ENCODE measurements at places on chromosomes 16 and 17.

DNA sequence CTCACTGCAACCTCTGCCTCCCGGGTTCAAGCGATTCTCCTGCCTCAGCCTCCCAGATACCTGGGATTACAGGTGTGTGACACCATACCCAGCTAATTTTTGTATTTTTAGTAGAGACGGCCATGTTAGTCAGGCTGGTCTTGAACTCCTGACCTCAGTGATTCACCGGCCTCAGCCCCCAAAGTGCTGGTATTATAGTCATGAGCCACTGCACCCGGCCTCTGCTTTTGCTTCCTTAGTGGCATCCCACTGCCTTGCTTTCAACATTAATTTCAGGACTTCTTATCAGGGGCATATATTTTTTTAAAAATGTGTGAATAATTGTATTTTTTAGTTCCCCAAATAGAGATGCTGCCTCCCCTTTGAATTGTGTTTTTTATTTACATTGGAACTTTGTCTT lies 98.8 kb downstream of the SYCE1L start:
- DNase-seq = no peak

GRCh38 chr17:80265205-80266068 lies 4.8 kb downstream of the RNF213 start:
- no peak for DNase-seq

GRCh38 chr17:72372185-72372584 lies 251.4 kb downstream of the SOX9 start:
- DNase-seq = no peak

GRCh38 chr16:11253009-11253994 lies 2.7 kb downstream of the SOCS1 start:
- DNase-seq = no peak

DNA sequence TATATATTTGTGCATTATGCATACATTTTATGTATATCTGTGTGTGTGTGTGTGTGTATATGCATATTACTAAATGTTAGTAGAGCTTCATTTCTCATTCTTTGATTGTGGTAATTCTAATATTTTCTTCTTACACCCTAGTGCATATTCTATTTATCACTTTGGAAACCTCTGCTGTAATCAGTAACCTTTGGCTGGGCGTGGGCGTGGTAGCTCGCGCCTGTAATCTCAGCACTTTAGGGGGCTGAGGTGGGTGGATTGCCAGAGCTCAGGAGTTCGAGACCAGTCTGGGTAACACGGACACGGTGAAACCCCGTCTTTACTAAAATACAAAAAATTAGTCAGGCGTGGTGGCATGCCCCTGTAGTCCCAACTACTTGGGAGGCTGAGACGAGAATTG lies 26.9 kb downstream of the CPSF4L start:
- no peak for DNase-seq

DNA sequence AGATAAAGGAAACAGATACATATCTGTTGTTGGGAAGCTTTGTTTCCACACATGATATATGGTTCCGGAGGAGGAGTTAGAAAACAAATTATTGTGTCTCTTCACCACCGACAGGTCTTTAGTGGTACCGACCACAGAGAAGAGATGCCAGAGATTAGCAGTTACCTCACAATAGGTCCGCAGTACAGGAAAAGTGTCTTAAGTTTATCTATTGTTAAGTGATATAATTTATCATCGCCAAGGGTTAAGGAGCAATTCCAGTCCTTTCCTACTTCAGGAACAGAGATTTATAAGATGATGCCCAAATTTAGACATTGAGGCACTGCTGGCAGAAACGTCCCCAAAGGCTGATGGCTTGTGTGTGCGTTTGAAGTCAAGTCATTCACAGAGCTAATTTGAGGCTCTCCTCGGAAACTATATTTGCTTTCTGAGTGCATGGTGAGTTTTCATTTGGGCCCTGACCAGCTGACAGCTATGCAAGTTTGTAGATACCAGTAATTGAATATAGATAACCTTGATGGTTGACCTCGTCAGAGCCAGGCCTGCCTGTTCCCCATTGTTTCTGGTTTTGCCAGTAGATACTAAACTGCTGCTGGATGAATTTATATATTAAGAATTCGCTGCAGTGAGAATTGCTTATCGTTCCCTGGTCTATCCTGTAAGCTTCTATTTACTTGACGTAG lies 196.4 kb upstream of the IRX3 start:
- DNase-seq = no peak

DNA sequence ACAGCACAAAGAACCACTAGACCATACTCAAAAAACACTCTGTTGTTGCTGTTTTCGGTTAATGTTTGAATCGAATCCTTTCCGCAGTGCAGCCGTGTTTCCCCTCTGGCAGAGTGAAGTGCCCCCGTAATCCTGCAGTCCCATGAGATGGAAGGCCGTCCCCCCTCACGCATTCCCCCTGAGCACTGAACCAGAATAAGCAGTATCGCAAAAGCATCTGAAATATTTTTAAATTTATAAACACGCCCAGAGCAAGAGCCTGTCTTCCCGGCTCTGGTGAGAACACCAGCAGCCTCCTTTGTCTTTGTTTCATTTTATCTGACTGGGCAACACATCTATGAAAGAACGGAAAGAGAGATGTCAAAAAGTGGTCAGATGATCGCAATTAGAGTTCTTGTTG lies 121.0 kb upstream of the ADAMTS18 start:
- no peak for DNase-seq

GRCh38 chr16:68284847-68285246 lies 20.5 kb downstream of the SLC7A6 start:
- DNase-seq = no peak

DNA sequence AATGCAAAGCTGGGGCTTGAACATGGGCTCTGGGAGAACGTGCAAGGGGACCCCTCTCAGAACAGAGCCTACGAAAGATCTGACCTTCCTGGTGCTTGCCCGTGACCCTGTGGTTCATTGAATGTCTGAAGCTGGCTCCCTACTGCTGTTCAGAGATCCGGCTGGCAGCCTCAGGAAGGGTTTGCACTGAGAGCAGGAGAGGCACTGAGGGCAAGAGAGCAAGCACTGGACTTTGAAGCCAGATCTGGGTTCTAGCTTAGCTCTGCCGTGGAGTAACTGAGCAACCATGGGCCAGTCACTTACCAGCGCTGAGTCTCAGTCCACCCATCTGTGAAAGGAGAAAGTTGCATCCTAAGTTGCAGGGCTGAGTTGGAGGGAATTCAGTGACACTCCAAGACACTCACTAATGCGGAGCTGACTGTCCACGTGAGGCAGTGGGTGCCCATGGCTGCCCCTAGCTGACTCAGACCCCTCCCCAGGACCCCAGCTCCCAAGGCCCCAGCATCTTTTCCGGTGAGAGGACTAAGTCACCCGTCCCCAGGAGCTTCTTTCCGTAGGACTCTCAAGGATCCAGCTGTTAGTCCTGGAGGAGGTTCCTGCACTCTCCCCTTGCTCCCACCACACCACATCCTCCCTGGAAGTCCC lies 41.3 kb downstream of the BEAN1 start:
- no peak for DNase-seq

GRCh38 chr17:44758414-44759085 lies at the start of gene ADAM11:
ADAM11 (plus strand) TSS chr17:44758988; CDS start chr17:44759200, 212 bp downstream.
- no peak for DNase-seq

GRCh38 chr17:59620064-59620359 lies 317 bp downstream of the CLTC start:
- no peak for DNase-seq

- DNase-seq = no peak
Measured at GRCh38 chr17:75917141-75917916, 12.6 kb upstream of the MRPL38 start.

DNA sequence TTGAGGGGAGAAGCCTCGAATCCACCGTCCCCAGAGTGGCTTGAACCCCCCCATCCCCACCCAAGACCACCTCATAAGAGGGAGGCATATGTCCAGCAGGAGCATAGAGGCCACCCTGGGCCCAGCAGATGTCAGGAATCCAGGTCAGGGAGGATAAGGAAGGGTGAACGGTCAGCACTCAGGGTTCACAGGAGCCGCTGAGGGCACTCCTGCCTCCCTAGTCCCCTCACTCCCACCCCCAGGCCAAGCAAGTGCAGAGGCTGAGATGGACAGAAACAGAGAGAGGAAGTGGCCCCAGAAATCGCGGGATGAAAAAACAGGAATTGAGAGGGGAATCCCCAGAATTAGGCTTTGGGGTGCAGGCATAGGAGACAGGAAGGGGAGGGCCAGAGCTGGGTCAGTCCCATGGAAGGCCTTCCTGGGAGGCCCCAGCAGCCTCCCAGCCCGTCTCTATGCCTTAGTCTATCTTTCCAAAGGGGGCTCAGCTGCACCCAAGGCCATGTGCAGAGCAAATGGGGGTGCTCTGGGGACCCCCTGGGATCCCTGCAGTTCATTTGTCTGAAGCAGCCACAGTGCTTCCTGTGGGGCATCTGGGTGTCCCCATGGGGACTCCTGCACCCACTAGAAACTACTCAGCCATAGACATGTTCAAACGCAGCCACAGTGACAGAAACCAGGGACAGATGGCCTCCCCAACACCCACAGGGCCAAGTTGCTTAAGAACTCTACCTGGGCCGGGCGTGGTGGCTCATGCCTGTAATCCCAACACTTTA lies 1.7 kb downstream of the CMTM3 start:
- no peak for DNase-seq

GRCh38 chr17:7260151-7260550 lies 2.1 kb downstream of the CLDN7 start:
- DNase-seq = no peak

- DNase-seq = no peak
Measured at GRCh38 chr17:34601416-34601815, 22.0 kb downstream of the TMEM132E start.

GRCh38 chr17:8277317-8277716 lies 11.2 kb upstream of the RANGRF start:
- DNase-seq = no peak

- no peak for DNase-seq
Measured at GRCh38 chr17:17303847-17304490, 796 bp downstream of the NT5M start.
